Stimulated activated CD4-positive, alpha-beta T cell treated with anti-CD3 and anti-CD28 coated beads, TNF-alpha, amount 100 ng/mL, for 4 hours (primary cell): ENCODE measurements at places on chromosomes 1 and 21.

DNA sequence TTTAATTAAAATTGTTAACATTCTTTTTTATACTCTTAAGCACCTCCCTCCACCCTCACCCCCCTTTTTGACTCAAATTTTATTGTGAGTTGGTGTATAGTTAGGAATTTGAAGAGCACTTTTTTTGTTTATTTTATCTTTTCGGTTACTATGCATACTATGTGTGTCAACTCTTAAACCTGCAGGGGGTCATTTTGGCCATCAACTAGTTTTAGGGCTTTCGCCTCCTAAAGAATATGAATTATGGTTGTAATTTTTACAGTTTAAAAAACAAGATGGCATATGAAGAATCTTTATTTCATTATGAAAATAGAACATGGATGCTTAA lies 9.7 kb downstream of the BACH1 start:
- DNase-seq = no peak

DNA sequence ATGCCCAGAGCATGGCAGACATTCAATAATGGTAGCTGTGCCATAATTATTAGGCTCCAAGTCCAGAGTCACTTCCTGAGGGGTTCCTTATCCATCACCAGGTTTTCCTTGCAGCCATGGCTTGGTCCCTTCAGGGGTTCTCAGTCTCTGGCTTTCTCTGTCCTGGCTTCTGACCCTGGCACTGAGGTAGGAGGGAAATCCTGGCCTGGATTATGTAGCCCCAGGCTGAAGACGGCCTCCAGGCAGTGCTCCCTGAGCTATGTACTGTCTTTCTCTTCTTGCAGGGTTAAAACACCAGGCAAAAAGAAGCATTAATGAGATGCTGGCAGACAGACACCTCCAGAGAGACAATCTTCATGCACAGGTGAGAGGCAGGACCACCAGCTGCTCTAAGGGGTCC lies 9.5 kb upstream of the PADI3 start:
- DNase-seq = no peak

GRCh38 chr1:203362720-203363025 lies 11.8 kb upstream of the FMOD start:
- no peak for DNase-seq

- DNase-seq = no peak
Observed at GRCh38 chr1:181136738-181137122, 48.2 kb downstream of the IER5 start.

DNA sequence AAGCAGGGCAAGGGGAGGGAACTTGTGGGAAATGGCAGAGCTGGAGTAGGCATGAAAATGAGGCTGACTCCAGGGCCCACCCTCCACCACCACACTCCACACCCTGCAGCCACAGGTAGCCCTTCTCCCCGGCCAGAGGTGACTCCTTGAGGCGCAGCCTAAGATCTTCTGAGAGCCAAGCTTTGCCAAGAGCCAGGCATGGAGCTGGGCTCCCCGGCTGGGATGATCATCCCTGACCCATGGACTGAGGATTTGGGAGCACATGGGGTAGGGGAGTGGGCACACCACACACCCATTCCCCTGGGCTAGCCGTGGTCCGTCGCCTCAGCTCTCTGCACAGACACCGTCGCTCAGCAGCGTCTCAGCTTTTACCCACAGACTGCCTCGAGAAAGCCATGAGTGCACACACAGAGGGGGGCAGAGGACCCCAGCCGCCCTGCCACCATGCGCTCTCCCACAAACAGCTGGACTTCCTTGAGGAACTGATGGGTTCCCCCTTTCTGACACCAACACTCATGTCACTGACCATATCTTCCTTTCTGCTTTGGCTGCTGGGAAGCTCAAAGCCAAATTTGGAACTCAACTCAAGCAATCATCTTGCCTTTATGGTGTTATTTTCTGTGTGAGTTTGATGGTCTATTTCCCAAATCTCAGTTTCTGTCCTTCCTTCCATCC lies 123.6 kb upstream of the RUNX3 start:
- no peak for DNase-seq

GRCh38 chr1:91217911-91218310 lies 186.7 kb downstream of the HFM1 start:
- no peak for DNase-seq
